ENCODE measurements at places on chromosomes 7 and 10.

- no peak for DNase-seq
These were observed 162.7 kb upstream of the ITGB1 start for GRCh38 chr10:33120700-33121099.

DNA sequence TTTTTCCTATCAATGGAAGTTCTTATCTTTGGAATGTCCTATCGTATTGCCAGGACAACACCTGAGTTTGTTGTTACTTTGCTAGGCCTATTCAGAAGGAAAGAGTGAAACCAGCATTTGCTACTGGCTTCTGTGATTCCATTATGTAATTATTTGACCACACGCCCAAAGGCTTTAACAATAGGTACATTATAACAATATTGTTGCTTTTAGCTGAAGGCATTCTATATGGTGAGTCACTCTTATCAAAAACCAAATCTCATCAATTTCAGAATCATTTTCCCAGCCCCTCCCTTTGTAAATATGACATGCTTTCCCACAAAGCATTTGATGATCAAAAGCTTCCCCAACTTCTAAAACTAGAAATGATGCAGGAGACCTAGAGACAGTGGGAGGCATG is 294.4 kb upstream of the NEBL start:
- DNase-seq, result no peak

DNA sequence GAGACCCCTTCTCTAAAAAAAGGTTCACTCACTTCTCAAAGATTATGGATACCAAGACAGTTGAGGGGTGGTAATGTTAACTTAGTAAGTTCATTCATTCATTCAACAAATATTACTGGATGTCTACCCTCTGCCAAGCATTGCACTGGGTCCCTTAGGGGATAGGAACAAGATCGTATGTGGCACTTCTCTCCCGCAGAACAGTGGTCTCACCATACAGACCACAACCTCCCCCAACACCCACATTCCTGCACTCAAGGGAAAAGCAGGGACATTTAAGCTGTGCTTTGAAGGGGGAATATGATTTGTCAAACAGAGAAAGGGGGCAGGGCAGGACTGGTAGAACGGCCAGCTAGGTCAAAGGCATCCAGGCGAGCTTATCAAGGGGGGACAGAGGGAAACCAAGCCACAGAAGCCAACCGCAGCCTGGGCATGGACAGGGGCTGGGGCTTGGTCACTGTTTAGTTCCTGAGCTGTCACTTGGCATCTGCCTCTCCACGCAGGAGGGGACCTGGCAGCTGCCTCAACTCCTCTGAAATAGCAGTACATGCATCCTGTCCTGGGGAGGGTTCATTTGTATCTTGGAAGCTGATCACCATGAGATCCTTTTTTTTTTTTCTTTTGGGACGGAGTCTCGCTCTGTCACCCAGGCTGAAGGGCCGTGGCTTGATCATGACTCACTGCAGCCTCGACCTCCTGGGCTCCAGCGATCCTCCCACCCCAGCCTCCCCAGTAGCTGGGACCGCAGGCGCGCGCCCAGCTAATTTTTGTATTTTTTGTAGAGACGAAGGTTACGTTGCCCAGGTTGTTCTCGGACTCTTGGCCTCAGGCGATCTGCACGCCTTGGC is 949 bp upstream of the CLIP2 start:
- no peak for DNase-seq

DNA sequence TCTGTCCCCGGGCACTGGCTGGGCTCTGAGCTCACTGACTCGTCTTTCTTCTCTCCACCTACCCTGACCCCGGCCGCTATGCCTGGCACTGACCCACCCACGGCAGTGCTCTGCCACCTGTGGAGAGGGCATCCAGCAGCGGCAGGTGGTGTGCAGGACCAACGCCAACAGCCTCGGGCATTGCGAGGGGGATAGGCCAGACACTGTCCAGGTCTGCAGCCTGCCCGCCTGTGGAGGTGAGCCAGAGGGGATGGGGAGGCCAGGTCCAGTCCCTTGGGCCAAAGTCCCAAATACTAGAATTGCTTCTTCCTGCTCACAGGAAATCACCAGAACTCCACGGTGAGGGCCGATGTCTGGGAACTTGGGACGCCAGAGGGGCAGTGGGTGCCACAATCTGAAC is 27.3 kb downstream of the TBATA start:
- no peak for DNase-seq

DNA sequence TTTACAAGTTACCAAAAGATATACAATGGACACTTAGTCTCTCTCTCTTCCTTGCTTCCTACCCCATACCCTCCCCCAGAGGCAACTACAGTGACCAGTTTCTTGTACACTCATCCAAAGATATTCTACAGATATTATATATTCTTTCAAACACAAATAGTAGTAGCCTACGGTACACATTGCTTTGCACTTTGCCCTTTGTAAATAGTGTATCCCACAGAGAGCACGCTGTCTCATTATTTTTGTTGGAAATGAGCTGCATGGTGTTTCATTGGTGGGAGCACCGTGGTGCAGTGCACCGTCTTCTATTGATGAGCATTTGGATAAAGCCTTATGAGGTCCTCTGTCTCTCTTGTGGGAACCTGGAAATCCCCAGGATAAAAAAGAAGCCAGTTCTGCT is 24.2 kb downstream of the STRA8 start:
- DNase-seq, result no peak
